Progenitor cell of endocrine pancreas (in vitro differentiated cells): ENCODE measurements at places on chromosomes 2 and 18.

DNA sequence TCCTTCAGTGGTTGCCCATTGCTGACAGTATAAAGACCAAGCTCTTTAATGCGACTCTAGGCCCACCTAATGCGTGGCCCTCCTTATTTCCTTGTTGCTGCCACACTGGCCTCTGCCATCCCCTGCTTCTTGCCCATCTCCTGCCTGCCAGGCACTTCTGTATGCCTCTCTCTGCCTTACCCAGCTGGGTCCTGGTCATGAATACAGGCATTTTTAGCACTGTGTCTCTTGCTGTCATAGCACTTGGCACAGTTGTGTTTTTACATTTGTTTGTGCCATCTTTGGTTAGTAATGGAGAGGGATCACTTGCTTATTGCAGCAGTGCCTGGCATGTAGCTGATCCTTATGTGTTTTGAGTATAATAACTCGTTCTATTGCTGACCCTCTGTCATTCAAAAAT lies 38.7 kb downstream of the MAP4K4 start:
- H3K4me3 ChIP-seq = no peak overlapping the region
- no peak for DNase-seq
- H3K36me3 ChIP-seq = peaks cover 1% of the 10 kb centered on the region
- peaks cover 69% of the 10 kb centered on the region for H3K4me1 ChIP-seq
- no peaks in the 10 kb centered on the region for H3K27me3 ChIP-seq

DNA sequence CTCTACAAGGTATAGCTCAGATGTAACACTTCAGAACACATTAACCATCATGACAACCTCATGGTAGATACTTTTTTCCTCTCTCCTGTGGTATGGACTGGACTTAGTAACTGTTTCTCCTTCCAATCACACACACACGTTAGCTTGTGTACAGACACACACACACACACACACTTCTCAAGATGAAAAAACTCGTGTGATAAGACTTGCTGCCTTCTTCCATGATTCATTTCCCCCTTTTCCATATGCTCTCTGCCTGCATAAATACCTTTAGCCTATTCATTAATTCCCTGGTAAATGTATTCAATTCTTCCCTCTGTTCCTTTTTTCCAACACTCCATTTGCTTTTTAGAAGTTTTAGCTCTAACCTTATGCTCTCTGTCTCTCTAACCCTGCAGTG lies 118.9 kb upstream of the TANK start:
- H3K4me3 ChIP-seq = no peak overlapping the region
- peaks cover 3% of the 10 kb centered on the region for H3K27me3 ChIP-seq
- H3K36me3 ChIP-seq = no peaks in the 10 kb centered on the region
- H3K4me1 ChIP-seq = peaks cover 1% of the 10 kb centered on the region
- H3K27ac ChIP-seq = no peak overlapping the region
- DNase-seq = no peak

- no peak overlapping the region for H3K4me3 ChIP-seq
- H3K27me3 ChIP-seq = peaks cover 18% of the 10 kb centered on the region
- H3K36me3 ChIP-seq = no peaks in the 10 kb centered on the region
- H3K4me1 ChIP-seq = no peaks in the 10 kb centered on the region
These were observed 48.1 kb upstream of the HPCAL1 start for GRCh38 chr2:10254373-10255188.

DNA sequence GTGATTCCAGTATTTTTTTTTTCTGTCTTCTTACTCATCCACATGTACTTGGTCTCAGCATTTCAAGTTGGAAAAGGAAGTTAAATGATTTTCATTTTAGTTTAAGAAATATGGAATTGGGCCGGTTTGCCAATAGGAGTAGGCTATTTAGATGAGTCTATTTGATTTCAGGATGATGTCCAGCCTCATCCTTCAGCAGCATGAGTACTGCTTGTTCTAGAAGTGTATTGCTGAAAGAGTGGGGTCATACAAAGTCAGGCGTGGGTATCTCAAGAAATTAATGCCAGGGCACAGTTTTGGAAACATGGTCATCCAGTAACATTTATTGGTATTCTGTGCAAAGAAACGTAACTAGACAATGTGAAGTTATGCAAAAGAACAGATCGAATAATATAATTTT lies 44.9 kb upstream of the MSTN start:
- no peak overlapping the region for H3K27ac ChIP-seq
- DNase-seq = no peak
- H3K36me3 ChIP-seq = no peaks in the 10 kb centered on the region
- no peaks in the 10 kb centered on the region for H3K27me3 ChIP-seq

GRCh38 chr2:15115776-15116175 lies 445.4 kb downstream of the NBAS start:
- peaks cover 8% of the 10 kb centered on the region for H3K36me3 ChIP-seq
- DNase-seq = no peak
- no peak overlapping the region for H3K27ac ChIP-seq
- H3K27me3 ChIP-seq = no peaks in the 10 kb centered on the region
- H3K4me1 ChIP-seq = peaks cover 13% of the 10 kb centered on the region
